ENCODE measurements at places on chromosomes 7 and 10. TPM values are rescaled to one million over a fixed set of nuclear protein-coding genes. Genes with fewer than 3 reads are reported as not detected.

GRCh38 chr10:69407621-69408301, 9.0 kb downstream of the TACR2 start:
- DNase-seq = no peak

DNA sequence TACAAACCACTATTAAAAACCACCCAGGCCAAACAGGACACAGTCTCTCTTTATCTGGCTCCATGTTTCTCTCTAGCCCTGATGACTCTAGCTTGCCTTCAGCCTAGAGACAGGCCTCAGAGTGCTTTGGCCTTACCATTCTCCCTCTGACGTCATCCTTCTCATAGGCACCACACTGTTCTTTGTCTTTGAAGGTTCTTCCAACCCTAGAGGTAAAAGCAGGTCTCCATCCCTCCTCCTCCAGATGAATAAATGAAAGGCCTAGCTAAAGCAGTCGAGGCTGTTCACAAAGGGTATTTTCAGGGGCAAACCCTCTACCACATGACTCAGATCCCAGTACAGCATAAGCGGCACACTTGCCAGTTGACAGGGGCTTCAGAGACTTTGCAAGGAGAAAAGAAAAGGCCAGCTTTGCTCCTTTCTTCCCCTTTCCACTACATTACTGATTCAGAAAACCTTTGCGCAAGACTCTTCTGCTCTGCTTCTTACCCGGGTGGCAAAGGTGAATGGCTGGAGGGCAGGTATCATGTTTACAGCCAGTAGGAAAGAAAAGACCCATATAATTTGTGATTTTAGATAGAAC, 14.8 kb downstream of the NFE2L3 start:
- DNase-seq = no peak

SPDYE9 gene
- not detected for total RNA-seq

DNA sequence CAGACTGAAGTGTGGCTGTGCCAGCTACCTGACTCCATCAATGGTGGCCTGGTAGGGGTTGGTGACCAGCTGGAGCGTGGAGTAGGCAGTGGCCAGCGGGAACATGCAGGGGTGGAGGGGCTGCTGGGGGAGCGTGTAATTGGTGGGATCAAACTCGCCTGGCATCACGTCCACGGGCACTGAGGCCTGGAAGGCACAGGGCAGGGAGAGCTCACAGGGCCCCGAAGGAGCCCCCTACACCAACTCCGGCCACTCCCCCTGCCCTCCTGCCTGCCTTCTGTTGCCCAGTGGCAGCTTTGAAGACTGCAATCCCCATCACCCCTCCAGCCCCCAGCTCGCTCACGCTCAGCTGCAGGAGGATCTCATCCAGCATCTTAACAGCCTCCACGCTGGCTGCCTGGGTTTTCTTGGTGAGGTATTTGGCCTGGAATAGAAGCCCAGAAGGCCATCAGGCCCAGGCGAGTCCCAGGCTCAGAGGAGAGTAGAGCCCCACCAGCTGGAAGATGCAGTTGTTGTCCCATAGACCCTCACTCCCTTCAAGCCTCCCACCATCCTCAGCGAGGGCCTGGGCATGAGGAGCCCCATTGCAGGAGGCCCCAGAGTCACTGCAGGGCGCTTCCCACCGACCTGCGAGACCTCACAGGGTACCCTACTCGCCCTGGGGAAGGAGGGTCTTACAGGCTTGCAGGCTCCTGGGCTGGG, 7.1 kb downstream of the POLD2 start:
- DNase-seq = no peak

EFCAB10 gene
- 2.5 TPM for total RNA-seq

NUPR2 gene
- total RNA-seq = not detected

EN2 gene
- total RNA-seq = 0.07 TPM

AS3MT gene
- total RNA-seq = 4.4 TPM

CLDN15 gene
- total RNA-seq = 10.3 TPM

ADAMTS14 gene
- 1.6 TPM for total RNA-seq

GRCh38 chr7:148727501-148728278, 29.0 kb downstream of the CUL1 start:
- no peak for DNase-seq

PNLIPRP2 gene
- not detected for total RNA-seq

CHRM2 gene
- not detected for total RNA-seq

- DNase-seq = no peak
These were observed 644.2 kb upstream of the FOXK1 start for GRCh38 chr7:4037877-4038276.

NT5C2 gene
- total RNA-seq = 81.5 TPM

PCBD1 gene
- 92.2 TPM for total RNA-seq

DNA sequence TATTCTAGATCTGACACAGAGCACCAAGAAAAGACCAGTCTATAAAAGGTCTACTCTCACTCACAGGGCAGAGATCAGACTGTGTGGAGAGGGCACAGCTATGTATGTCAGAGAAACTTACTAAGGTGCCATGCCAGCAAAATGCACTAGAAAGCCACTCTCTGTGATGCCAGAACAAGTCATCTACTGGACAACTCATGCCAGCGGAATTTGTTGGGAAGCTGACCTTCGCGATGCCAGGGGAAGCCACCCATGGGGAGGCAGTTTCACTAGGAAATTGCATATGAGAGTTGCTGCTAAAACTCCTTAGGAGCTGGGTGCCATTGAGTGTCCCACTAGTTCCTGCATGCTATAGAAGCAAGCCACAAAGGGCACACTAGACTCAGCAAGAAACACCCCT, 58.5 kb downstream of the MICU1 start:
- peak; percentile 14 for DNase-seq
